Epithelial cell of esophagus (primary cell): ENCODE measurements at places on chromosomes 12 and 14.

- DNase-seq = peak; percentile 73
Measured at GRCh38 chr12:46332260-46332659, 40.3 kb downstream of the SLC38A2 start.

GRCh38 chr12:95653771-95654546, 102.7 kb upstream of the USP44 start:
- peak; percentile 94 for DNase-seq

GRCh38 chr14:74804219-74804825, 41.2 kb downstream of the YLPM1 start:
- peak; percentile 50 for DNase-seq

- DNase-seq = no peak
Measured at GRCh38 chr14:64158608-64159007, 135.6 kb downstream of the ESR2 start.

DNA sequence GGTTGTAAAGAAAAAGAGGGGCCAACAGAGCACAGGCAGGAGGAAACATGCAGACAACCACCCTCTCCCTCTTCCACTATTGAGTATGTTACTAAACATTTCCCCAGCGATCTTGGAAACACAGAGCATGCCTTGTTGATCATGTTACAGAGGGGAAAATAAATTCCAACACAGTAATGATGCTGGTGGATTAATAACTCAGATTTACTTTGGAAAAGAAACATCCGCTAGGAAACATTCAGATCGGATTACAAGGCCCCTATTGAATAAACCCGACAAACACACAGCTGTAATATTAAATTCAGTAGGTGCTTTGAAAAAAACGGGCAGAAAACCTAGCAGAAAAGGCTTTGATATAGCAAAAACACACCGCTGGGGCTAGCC, 5.4 kb downstream of the BMP4 start:
- no peak for DNase-seq

GRCh38 chr14:51086044-51086443, 8.9 kb downstream of the TRIM9 start:
- no peak for DNase-seq

- no peak for DNase-seq
Measured at GRCh38 chr14:24439830-24440605, 2.6 kb downstream of the SDR39U1 start.

GRCh38 chr12:80413462-80413861, 30.6 kb upstream of the PTPRQ start:
- peak; percentile 22 for DNase-seq

DNA sequence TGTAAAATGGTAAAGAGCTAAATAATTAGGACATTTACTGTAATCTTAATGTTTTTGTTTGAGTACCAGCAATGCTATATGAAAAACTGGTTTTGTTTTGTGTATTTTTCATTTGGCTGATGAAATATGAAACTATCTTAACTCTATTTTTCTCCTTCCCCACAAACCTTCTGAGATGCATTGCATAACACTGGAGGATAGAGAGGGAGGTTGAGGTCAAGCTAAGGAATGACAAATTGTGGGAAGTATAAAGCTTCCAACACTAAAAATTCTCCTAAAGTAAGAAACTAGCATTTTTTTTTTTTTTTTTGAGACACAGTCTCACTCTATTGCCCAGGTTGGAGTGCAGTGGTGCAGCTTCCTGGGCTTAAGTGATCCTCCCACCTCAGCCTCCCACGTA, 31.5 kb upstream of the SRP54 start:
- DNase-seq = no peak

- no peak for DNase-seq
Measured at GRCh38 chr12:91264178-91264577, 81.6 kb upstream of the DCN start.

DNA sequence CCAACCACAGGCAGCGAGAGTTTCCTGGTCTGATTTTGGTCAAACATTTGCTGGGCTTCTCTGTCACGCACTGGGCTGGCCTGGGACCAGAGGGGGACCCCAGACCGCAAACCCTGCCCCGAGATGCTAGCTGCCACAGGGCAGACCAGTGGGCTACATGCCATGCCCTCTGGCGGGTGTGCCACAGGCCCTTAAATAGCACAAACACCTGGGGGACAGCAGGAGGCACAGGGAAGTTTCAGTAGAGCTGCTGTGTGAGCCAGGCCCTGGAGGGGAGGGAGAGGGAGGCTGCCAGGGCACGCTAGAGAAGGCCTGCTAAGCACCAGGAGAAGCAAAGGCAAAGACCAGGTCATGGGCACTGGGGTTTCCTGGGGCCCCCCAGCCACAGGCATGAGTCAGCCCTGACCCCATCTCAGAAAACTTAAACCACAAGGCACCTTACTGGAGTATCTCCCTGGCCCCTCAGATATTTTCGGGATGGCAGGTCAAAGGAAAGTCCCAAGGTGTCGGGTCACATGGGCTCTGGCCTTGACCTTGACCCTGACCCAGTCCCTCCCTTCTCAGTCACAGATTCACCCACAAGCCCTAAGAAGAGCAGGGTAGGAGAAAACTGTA, 29.2 kb downstream of the ITPK1 start:
- peak; percentile 50 for DNase-seq

- no peak for DNase-seq
Measured at GRCh38 chr14:52748647-52749292, 18.8 kb downstream of the STYX start.

DNA sequence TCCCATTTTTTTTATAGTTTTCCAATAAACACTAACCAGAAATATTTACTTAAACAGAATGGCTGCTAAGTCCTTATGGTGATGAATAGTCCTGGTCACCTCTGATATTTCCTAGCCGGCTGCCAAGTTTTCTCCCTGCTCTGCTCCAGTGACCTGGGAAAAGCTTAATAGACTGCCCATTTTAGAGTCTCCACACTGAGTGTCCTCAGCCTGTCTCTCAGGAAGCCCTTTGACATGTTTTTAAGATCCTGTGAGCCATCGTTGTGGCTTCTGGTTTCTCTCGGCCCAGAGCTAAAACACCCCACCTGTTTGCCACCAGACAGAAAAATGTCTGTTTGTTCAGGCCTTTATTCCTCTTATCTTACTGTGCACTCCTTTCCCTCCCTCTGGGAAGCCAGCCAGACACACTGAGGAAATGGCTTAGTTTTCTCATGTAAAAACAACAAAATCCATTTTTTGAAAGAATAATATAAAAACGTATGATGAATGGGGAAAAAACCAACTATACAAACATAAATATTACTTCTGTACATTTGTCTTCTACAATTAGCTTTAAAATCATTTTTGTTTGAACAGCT, 25.4 kb upstream of the ALDH2 start:
- no peak for DNase-seq

- no peak for DNase-seq
Measured at GRCh38 chr14:80522411-80522810, 311.1 kb upstream of the DIO2 start.

GRCh38 chr14:76948213-76948947, 80.1 kb downstream of the IRF2BPL start:
- DNase-seq = no peak

DNA sequence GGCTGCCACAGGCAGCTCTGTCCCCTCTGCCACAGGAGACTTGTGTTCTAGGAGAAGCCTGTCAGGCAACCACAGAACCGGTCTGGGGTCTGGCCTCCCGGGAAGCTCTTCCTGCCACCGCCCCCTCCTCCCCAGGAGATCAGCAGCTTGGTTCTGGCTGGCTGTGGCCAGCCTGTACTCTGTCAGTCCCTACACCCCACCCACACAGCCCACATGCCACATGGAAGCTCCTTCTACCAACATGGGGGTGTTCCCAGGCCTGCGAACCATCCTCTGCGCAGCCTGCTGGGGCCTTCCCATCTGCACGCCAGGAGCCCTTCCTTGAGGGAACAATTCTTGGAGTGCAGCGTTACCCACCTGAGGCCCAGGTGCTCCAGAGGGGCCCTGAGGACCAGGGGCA, 16.8 kb downstream of the TMEM106C start:
- DNase-seq = no peak

- DNase-seq = no peak
Measured at GRCh38 chr12:128205145-128205544, 61.8 kb upstream of the TMEM132C start.

DNA sequence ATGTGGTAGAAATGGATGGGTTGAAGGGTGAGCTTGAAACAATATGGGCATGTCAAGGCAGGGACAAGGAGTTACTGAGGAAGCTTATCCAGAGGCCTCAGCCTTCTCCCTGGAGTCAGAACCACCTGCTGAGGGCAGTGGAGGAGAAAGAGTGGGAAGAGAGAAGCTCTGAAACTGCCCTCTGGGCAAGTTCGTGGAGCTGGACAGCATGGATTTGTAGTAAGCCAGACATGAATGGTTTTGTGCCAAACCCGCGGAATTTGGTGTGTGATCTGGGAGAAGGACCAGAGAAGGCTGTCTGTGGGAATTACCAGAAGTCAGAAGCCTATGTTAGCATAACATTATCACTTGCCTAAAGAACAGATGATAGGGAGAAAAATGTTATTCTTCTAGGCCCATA, 164.8 kb downstream of the SLC41A2 start:
- DNase-seq = no peak

GRCh38 chr12:6764011-6764828, 1.9 kb upstream of the PTMS start:
- peak; percentile 93 for DNase-seq

DNA sequence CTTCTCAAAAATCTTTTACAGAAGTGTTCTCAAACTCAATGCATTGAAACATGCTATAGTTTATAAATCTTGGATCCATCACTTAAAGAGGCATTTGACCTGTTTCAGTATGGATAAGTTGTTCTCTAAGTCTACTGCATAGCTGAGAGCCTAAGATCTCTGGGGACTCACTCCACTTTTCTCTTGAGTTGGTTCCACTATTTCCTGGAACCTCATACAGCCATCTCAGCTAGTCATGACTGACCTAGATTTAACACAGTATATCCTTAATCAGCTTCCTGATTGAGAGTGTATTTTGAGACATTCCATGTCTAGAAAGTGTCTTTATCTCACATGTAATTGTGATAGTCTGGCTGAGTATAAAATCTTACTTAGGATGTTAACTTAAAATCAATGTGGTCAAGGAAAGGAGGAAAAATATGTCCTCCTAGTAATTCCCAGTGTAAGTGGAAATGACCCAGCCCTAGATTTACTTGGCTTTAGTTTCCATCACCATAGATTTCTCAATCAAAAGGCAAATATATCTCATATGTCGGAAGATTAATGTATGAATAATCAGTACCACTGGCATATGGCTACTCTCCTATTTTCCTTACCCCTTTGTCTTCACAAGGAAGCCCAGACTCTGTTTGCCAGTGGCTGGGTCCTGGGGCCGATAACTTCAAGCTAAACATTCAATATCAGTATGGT, 61.9 kb downstream of the KICS2 start:
- DNase-seq = peak; percentile 49
